ENCODE measurements at places on chromosomes 16 and 17.
A peak's percentile ranks its signal among the peaks of the same experiment; 100 is the strongest.

GRCh38 chr17:40028595-40028994 lies 13.4 kb downstream of the CSF3 start:
- no peak for DNase-seq

- DNase-seq: peak; percentile 90
Measured at GRCh38 chr17:979539-980405, at the start of gene NXN. TSS of gene NXN (minus strand) at chr17:979776.

DNA sequence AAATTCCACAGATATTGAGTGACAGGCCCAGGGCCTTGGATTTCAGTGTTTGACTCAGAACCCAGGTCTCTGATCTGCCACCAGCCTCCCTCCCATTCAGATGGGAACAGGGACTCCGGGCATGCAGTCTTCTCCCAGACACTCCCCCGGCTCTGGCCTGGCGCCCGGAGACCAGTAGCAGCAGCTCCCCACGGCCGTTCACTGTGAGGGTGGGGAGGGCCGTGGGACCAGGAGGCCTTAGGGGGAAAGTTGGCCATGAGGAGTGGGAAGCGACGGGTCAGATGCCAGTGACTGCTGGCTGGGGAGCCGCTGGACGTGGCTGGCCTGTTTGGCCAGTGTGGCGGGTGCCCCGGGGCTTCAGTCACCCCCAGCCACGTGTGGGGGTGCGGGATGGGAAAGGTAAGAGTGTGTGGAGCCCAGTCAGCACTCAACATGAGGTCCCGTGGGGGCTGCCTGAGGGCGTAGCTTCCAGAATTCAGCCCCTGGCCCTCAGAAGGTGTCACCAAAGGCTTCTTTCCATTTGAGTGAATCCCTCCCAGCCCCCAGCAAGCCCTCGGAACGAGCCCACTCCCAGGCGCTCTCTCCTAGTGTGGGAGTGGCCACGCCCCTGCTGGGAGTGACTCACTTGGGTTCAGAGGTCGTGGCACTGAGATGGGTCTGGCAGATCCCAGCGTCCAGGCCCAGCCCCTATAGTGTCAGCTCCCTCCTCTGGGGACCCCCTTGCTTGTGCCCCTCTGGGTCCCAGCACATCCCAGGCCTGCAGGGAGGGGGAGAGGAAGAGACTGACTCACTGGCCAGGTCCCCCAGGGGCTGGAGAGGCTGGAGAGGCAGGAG lies 309.4 kb downstream of the SEC14L1 start:
- DNase-seq: peak; percentile 65

DNA sequence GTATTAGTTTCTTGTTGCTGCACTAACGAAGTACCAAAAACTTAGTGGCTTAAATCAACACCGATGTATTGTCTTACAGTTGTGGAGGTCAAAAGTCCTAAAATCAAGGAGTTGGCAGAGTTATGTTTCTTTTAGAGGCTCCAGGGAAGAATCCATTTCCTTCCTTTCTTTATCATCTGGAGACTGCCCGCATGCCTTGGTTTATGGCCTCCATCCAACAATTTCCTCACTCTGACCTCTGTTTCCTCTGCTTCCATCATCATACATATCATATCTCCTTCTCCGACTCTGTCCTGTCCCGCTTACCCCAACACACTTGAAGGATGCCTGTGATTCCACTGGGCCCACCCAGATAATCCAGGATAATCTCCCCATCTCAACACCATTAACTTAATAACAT lies 627.8 kb downstream of the KCNJ2 start:
- no peak for DNase-seq

DNA sequence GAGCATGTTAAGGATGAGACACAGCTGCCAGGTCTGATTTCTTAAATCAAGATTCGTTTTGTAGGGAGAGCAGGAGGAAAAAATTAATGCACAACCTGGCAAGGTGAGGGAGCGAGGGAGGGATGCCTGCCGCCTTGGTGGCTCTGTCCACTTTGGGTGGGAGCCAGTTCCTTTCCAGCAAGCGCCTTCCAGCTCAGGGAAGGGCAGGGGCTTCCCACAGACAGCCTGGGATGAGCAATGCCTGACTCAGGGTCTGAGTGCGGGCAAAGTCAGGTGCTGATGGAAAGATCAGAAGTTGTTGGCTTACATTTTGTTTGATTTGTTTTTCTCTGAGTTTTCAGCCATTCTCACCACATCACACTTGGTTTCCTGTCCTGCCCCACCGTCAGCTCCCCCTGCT lies 220.7 kb downstream of the ENGASE start:
- DNase-seq: no peak

DNA sequence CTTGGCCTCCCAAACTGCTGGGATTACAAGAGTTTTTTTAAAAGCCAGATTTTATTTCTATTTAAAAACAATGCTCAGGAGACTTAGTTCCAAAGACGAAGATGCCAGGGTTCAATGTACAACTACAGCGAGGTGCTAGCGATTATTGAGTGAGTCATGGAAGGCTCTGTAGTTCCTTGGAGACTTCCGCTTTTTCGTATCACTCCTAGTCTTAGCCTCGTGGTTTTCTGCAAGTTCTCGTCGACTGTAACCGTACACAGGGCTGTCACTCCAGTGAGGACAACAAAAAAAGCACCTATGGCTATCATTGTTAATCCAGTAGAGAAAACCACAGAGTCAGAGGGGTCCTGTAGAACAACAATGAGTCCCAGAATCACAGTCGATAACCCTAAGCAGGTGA lies 22.7 kb upstream of the ZC3H7A start:
- DNase-seq: no peak

DNA sequence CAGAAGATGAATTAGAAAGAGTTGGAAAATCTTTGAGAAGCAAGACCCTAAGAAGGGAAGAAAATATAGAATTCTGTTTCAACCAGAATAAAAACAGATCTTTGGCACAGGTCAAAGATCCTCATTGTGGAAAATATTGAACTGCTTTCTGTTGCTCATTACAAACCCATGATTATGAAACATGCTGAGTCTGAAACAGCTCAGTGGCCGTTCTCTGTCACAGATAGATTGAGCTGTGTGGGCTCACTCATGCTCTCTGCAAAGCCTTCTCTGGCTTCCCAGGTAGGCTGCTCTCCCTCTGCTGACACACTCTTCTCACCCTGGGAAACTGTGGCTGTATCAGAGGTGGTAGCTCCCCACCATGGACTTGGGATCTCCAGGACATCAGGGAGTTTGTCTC lies 3.4 kb upstream of the KRT38 start:
- no peak for DNase-seq

- DNase-seq: no peak
Measured at GRCh38 chr17:4734857-4735475, 3.7 kb downstream of the MED11 start.

GRCh38 chr16:57307365-57307764 lies 22.9 kb upstream of the PLLP start:
- peak; percentile 13 for DNase-seq

GRCh38 chr17:19978209-19978802 lies 678 bp upstream of the AKAP10 start:
- DNase-seq: peak; percentile 48

DNA sequence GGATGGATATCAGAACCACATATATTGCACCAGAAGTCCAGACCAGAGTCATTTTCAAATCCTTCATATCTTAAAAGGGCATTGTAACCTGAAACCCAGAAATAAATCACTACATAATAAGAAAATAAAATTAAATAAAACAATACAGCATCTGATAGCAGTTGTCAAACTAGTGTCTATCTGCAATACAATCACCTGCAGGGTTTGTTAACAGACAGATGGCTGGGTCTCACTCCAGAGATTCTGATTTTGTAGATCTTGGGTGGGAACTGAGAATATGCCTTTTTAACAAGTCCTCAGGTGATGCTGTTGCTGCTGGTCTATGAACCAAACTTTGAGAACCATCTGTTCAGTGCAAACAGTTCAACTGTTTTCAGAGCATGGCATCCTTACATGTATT lies 37.6 kb downstream of the NME2 start:
- DNase-seq: no peak

- DNase-seq: no peak
Measured at GRCh38 chr16:52372313-52372712, 174.6 kb downstream of the TOX3 start.

DNA sequence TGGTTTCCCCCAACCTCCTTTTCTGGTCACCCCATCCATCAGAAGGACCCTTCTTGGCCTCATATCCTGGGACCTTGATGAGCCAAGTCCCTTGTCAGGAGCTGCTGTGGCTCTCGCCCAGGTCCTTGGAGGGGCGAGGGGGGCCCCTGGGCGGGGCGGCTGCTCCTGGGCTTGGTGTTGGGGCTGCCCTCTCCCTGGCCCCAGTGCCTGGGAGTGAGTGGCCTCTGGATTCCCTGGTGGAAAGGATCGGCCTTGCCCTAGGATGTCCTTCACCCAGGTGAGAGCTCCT lies 6.2 kb upstream of the NOTUM start:
- no peak for DNase-seq

- DNase-seq: no peak
Measured at GRCh38 chr17:45755050-45755449, 29.1 kb upstream of the CRHR1 start.

DNA sequence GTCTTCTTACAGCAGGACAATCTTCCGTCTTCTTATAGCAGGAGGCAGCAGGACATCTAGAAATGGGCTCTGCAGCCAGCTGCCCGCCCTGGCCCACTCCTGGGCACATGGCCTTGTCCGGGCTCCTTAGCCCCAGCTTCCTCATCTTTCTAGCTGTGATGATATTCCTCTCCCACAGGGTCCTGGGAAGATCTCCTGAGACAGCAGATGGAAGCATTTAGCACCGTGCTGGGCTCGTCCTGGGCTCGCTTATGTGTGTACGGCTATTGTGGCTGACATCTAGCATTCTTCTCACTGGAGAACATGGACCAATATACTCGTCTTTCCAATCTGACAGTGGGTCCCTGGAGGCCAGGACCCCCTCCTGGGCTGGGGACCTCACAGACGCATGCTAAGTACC lies 48.5 kb downstream of the TIMM22 start:
- no peak for DNase-seq

DNA sequence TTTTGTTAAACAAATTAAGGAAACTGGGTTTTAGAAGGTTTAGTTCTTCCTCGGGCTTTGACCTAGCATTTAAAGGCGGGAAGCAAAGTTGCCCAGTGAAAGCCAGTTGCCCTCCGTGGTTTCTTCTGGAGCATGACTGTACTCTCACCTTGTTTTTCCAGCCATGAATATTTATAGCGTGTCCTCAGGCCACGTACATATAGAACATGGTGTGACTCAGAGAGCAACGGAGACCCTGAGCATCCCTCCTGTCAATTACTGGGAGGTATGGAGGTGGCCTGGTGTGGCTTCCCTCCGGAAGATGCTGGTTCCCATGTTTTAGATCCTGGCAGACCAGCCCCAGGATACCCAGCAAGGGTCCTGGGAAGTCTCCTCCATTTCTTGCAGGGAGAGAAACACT lies 48.4 kb downstream of the AKAP1 start:
- no peak for DNase-seq

DNA sequence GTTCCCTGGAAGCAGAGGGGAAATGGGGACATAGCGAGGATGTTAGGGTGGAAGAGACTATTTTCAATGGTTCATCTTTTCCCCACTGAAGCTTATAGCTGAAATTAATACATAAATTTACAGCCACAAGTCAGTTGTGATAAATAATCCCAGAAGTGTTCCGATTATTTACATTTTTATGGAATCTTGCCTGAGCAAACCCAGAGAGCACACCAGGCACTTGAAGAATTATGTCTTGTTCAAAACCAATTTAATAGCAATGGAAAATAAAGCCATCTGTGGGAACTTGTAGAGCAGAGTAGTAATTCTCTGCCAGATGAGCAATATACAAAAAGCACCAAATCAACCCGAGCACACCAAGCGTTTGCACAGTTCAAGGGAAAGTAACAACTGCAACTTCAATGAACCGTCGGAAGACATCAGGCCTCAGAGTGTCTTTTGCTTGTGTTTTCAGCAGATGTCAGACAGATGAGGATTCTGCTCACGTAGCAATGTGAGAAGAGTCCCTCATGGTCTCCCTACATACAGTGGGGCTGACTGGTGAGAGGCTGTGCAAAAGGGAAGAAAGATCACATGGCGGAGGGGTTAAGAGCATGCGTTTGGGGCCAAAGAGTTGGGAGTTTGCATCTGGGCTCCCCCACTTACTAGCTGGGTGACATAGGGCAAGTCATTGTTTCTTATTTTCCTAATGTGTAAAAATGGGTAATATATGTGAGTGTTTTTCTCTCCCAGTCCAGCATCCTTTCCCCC lies 148.7 kb upstream of the HS3ST2 start:
- DNase-seq: no peak

DNA sequence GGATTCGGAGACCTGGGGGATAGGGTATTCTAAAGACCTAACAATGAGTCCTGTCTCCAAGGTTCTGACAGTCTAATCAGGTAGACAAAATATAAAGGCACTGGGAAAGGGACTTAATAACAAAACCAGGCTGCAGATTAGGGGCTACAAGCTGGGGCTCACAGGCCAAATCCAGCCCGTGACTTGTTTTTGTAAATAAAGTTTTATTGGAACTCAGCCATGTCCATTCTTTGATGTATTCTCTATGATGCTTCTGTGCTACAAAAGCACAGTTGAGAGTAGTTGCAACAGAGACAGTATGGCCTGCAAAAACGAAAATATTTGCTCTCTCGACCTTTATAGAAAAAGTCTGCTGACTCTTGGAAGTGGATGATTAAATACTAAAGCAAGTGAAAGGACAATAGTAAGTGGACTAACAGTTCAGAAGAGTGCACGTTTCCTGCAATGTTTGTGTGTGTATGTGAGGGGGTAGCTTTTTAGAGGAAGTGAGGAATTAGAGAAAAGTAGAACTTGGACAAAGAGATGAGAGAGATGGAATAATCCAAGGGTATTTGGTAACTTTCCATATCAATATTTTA lies 115.4 kb upstream of the ZFHX3 start:
- no peak for DNase-seq

- DNase-seq: no peak
Measured at GRCh38 chr17:8659758-8660410, 29.4 kb upstream of the MYH10 start.

GRCh38 chr16:12511708-12512107 lies 292.0 kb downstream of the CPPED1 start:
- DNase-seq: no peak

DNA sequence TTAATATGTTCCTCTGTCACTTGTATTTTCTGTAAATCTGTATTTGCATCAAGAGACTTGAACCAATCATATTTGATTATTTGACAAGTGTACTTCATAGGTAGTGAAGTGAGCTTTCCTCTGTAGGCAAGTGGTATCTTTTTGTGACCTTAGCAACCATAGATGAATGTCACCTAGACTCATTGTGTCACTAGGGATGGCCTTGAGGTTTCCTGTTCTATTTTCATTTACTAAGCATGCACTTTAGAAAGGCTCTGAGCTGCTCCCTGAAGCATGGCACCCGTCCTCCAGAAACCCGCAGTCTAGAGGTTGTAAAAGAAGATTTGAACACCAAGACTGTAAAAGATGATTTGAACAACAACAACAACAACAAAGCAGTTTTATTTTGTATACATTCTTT lies 151.7 kb downstream of the PRKCB start:
- no peak for DNase-seq

GRCh38 chr17:82152556-82153294 lies 54.7 kb upstream of the FASN start:
- DNase-seq: no peak

Data from activated naive CD4-positive, alpha-beta T cell treated with anti-CD3 and anti-CD28 coated beads, Interleukin-2, amount 10 ng/mL, durations not matched to agents 7 days and 5 days (primary cell).